ENCODE measurements at places on chromosomes 4 and X. TPM values are rescaled to one million over a fixed set of nuclear protein-coding genes. Genes with fewer than 3 reads are reported as not detected.

The PASD1 gene
- total RNA-seq, result not detected

The CSN1S1 gene
- total RNA-seq, result not detected

DNA sequence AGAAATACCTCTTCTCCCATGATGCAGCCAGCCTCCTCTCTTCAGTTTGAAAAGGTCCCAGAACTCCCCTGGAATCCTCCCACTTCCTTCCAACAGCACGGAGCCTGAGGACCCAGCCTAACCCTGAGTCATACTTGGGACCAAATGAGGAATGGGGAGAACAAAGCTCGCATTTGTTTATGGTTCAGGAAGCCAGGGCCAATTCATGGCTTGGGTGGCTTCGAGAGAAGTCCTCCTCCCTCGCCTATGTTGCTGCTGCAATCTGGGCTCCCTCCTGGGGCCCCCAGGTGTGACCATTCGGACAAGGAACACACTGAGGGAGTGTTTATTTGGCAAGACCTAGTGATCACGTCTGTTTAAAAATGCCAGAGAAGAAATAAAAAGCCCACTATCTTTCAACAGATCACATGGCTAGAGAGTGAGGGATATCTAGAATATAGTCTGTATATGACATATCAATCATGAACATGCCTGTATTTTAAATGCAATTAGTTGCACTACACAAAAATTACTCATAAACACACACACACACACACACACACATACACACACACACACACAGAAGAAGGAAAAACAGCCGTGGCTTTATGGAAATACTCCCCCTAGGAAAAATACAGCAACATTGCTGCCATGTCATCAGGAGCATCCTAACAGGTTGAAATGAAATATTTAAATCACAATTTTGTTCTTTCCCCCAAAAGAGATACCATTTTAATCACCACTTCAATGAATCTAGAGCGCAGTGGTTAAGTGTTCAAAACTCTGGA, 155.7 kb upstream of the MAP3K15 start:
- no peaks in the 10 kb centered on the region for H3K27me3 ChIP-seq
- H3K27ac ChIP-seq, result no peak overlapping the region
- DNase-seq, result peak; percentile 33
- no peaks in the 10 kb centered on the region for H3K36me3 ChIP-seq

DNA sequence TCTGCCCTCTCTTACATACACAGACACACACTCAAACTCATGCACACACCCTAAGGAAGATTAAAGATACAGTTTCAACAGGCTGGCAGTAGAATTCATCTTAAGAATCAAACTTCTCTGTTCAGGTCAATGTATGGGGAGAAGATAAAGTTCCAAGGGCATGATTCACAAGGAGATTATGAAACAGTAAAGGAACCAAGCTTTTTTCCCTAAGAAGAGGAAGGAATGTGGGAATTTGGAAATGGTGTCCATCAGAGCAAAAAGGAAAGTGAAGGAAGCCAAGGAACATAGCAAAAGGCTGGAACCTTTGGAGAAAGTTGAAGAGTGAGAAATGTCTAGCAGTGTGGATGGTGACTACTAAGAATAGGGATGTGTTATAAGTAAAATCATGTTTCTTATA, 191.0 kb upstream of the NPY2R start:
- no peaks in the 10 kb centered on the region for H3K36me3 ChIP-seq
- no peak for DNase-seq
- no peaks in the 10 kb centered on the region for H3K27me3 ChIP-seq
- no peak overlapping the region for H3K4me3 ChIP-seq
- no peak overlapping the region for H3K27ac ChIP-seq

- H3K36me3 ChIP-seq, result no peaks in the 10 kb centered on the region
- H3K4me1 ChIP-seq, result no peaks in the 10 kb centered on the region
- no peak overlapping the region for H3K27ac ChIP-seq
- H3K4me3 ChIP-seq, result no peak overlapping the region
These were observed 326.9 kb downstream of the NAF1 start for GRCh38 chr4:162839814-162840213.

DNA sequence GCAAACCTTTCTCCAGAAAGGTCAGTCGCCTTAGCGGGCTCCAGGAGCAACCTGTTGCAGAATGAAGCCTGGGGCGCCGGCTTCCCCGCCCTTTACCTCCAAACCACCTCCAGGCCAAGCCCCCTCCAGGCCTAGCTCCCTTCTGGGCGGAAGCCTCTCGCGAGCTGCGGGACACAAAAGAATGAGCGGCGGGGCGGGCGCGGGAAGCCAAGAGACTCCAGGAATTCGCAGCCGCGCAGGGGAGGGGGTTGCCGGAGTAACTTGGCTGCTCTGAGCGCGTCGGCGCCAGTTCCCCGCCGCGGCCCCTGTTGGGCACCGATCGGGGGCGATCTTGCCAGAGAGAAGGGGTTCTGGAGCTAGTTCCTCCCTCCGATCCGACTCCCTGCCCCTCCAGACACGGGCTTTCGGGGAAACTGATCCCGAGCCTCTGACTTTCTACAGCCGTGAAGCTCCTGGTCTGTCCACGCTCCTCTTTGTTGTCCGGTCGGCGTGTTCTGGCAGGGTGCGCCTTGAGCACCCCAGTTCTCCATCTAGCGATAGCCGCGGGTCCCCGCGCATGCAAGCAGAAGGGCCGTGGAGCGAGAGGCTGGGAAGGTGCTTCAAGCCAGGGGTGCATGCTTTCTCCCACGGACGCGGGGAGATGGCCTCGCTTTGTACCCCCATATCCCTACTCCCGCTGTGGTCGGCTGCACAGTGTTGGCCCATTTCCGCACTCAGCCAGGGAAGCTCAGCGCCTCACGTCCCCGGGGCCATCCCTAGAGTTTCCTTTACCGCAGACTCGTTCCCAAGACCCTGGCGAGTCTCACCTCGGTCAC, 1.2 kb downstream of the PROM1 start:
- peak overlapping the region; percentile 72 for H3K4me3 ChIP-seq
- no peaks in the 10 kb centered on the region for H3K36me3 ChIP-seq
- no peaks in the 10 kb centered on the region for H3K4me1 ChIP-seq
- H3K27ac ChIP-seq, result no peak overlapping the region
- H3K27me3 ChIP-seq, result peaks cover 13% of the 10 kb centered on the region

DNA sequence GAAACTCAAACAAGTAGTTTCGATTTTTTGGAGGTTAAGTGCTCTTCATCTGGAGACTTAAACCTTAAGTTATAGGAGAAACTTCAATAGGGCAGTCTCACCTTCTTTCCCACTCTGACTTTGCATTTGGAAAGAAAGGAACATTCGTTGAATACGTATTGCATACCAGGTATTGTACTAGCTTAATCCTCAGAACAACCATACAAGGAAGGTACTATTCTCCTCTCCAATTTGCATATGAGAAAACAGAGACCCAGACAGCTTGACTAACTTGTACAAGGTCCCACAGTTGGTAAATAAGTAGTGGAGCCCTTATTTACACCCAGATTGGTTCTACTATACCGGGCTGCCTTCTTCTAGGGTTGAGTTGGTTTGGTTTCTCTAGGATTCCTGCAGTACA, 32.6 kb downstream of the AMOT start:
- peaks cover 18% of the 10 kb centered on the region for H3K36me3 ChIP-seq
- no peaks in the 10 kb centered on the region for H3K4me1 ChIP-seq
- no peak for DNase-seq
- H3K27ac ChIP-seq, result no peak overlapping the region
- H3K4me3 ChIP-seq, result no peak overlapping the region
- H3K27me3 ChIP-seq, result no peaks in the 10 kb centered on the region

- no peaks in the 10 kb centered on the region for H3K36me3 ChIP-seq
- H3K27ac ChIP-seq, result no peak overlapping the region
- no peak overlapping the region for H3K4me3 ChIP-seq
- H3K4me1 ChIP-seq, result no peaks in the 10 kb centered on the region
- no peaks in the 10 kb centered on the region for H3K27me3 ChIP-seq
- DNase-seq, result no peak
These were observed 524.9 kb upstream of the HTR2C start for GRCh38 chrX:114058988-114059418.

DNA sequence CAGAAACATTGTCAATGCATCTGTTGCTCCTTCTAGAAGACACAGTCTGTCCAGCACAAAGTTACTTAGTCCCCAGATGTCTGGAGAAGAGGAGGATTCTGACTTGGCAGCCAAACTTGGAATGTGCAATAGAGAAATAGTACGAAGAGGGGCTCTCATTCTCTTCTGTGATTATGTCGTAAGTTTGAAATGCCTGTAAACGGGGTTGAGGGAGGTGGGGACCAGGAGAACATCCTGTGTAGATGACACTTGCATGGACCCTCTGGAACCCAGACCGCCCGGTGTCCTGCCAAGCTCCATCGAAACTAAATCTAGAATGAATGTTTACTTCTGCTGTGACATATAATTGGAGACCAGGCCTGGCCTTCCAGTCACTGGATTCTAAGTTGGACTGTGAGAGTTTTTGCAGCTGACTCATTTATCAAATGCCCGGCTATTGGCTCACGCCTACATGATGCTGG, 45.0 kb upstream of the MSANTD1 start:
- DNase-seq, result no peak
- H3K4me3 ChIP-seq, result no peak overlapping the region
- H3K27me3 ChIP-seq, result no peaks in the 10 kb centered on the region
- H3K36me3 ChIP-seq, result peaks cover 16% of the 10 kb centered on the region
- no peak overlapping the region for H3K27ac ChIP-seq

- no peaks in the 10 kb centered on the region for H3K27me3 ChIP-seq
- H3K4me1 ChIP-seq, result no peaks in the 10 kb centered on the region
- DNase-seq, result no peak
- H3K27ac ChIP-seq, result no peak overlapping the region
These were observed 28.2 kb upstream of the TLR2 start for GRCh38 chr4:153655928-153656327.

- H3K4me3 ChIP-seq, result no peak overlapping the region
- H3K27ac ChIP-seq, result no peak overlapping the region
- no peaks in the 10 kb centered on the region for H3K4me1 ChIP-seq
- no peak for DNase-seq
- H3K36me3 ChIP-seq, result no peaks in the 10 kb centered on the region
These were observed 127.0 kb upstream of the DDIT4L start for GRCh38 chr4:100317032-100317864.

All from kidney (tissue), 22 donors.